HCT116 (cell line): ENCODE measurements at places on chromosomes 1 and 21. TPM values are rescaled to one million over a fixed set of nuclear protein-coding genes. Genes with fewer than 3 reads are reported as not detected.

NPPA gene
- total RNA-seq, result not detected

SPATA45 gene
- not detected for total RNA-seq

IFI44 gene
- 0.66 TPM for total RNA-seq

STIL gene
- 34.4 TPM for total RNA-seq

HES3 gene
- not detected for total RNA-seq

- no peak for DNase-seq
Observed at GRCh38 chr1:24588573-24588972, 32.7 kb downstream of the NCMAP start.

GRCh38 chr1:172425339-172425738, 4.9 kb downstream of the C1orf105 start:
- DNase-seq, result no peak

DNA sequence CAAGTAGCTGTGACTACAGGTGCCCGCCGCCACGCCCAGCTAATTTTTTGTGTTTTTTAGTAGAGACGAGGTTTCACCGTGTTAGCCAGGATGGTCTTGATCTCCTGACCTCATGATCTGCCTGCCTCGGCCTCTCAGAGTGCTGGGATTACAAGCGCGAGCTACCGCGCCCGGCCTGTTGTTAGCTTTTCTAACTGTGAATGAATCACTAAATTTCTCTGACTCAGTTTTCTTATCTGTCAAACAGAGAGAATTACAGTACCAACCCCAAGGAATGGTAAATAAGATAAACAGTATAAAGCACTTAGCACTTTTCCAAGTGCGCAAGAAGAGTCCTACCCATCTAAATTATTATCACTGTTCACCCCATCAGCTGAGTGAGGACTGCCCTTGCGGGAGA, 193.6 kb downstream of the VAV3 start:
- DNase-seq, result no peak

GRCh38 chr1:58754683-58755467, 29.0 kb downstream of the JUN start:
- no peak for DNase-seq

GRCh38 chr1:101185421-101185820, 51.4 kb upstream of the S1PR1 start:
- DNase-seq, result no peak

GRCh38 chr1:32764826-32765569, 52.2 kb downstream of the YARS1 start:
- no peak for DNase-seq

DNA sequence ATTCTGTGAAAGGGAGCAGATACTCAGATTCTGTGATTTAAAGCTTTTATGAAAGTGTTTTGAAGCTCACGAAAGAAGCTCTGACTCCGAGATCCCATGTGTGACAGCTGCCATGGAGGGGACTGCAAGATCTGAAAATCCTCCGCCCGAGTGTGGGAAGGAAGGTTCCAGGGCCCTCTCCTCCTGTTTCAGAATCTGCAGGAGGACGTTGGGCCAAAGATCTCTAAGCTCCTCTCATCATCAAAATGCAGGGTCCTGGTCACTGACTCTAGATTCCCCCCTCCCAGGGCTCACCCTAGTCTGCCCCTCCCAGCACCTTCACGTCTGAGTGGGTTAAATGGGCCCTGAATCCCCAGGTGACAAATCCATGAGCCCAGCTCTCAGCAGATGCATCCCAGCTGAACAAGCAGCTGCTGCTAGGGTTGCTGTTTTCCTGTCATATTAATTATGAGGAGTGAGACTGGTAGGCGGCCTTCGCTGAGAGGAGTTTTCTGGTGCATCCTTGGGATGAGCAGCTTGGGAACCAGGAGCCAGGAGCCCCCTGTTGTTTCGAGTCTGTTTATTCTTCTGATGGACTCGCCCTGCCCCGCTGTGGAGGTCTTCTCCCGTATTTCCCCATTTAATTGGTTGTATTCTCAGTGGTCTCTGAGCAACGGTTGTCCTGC, 402.0 kb downstream of the MATN1 start:
- DNase-seq, result no peak
